AG04450 (cell line): ENCODE measurements at places on chromosomes 11 and 22. TPM values are rescaled to one million over a fixed set of nuclear protein-coding genes. Genes with fewer than 3 reads are reported as not detected.
A peak's percentile ranks its signal among the peaks of the same experiment; 100 is the strongest.

GRCh38 chr22:37739611-37740049 lies 42.8 kb downstream of the TRIOBP start:
- DNase-seq, result no peak

DNA sequence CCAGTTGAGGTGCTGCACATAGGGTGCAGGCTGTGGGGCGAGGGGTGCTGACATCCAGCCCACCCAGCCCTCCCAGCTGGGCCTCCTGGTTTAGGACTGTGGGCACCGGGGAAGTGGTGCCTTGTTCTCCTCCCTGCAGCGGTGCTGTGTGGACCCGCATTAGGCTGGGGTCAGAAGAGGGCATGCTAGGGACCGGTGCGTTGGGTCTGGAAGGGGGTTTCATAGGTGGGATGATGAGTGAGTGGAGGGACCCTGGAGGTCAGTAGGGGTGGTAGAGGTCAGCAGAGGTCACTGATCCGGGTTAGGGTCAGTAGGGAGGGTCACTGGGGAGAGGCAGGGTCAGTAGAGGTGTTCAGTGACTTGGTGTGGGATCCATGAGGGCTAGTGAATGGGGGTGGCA lies 6.7 kb upstream of the MYBPC3 start:
- DNase-seq, result no peak

DNA sequence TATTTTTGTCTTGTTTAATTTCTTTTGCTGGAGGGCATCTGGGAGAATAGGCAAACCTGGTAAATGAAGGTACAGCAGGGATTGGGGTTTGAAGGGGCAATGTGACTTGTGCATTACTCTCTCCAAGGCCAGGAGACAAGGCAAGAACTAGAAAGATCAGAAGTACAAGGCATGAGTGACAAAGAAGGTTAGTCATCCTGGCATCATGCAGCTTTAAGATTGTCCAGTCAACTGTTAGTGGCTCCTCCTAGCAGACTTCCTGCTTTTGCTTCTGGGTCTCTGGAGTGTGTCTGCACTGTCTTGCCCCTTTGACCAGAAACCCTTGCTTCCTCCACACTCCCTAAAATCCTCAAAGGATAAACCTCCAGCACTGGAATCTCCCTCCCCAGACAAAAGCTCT lies 27.2 kb upstream of the GLYATL1 start:
- no peak for DNase-seq

- DNase-seq, result no peak
These were observed 5.5 kb upstream of the FADS3 start for GRCh38 chr11:61896665-61897386.

FGF4 gene
- not detected in 2 replicates for polyA plus RNA-seq

GPR83 gene
- 0.02 and 0.04 TPM in 2 replicates for polyA plus RNA-seq

DNA sequence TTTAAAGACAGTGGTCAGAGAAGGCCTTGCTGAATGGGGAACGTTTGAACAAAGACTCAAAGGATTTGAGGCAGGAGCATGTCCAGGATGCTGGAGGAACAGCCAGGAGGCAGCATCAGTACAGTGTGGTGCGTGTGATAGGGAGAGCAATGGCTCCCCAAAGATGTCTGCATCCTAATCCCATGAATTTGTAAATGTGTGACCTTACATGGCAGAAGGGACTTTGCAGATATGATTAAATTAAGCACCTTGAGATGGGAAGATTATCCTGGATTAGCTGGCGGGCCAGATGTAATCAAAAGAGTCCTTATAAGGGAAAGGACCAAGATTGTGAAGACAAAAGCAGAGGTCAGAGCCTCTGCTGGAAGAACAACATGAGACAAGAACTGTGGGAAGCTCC lies 24.6 kb upstream of the FAT3 start:
- DNase-seq, result no peak

GRCh38 chr22:32618441-32619140 lies 144.0 kb downstream of the FBXO7 start:
- no peak for DNase-seq

GRCh38 chr11:37406651-37407050 lies 808.6 kb upstream of the RAG2 start:
- DNase-seq, result no peak

- DNase-seq, result no peak
These were observed 5.7 kb upstream of the ANO1 start for GRCh38 chr11:70072461-70072860.

DNA sequence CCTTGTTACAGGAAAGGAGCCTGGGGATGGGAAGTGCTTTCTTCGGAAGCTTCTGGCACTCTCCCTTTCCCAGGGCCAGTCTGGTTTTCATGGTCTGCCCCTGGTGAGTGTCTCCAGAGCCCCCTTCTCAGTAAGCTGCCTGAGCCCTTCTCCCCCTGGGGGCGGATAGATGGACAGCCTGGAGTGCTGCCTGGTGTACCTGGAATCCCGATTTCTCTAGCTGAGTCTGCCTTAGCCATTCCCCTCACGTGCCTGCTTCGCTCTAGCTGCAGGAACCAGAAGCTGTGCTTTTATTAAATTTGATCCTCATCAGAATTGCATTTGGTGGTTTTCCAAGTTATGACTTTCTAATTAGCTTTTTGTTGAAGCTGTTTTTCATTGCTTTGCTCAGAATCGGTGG lies 152.9 kb upstream of the NAV2 start:
- DNase-seq, result no peak

DNA sequence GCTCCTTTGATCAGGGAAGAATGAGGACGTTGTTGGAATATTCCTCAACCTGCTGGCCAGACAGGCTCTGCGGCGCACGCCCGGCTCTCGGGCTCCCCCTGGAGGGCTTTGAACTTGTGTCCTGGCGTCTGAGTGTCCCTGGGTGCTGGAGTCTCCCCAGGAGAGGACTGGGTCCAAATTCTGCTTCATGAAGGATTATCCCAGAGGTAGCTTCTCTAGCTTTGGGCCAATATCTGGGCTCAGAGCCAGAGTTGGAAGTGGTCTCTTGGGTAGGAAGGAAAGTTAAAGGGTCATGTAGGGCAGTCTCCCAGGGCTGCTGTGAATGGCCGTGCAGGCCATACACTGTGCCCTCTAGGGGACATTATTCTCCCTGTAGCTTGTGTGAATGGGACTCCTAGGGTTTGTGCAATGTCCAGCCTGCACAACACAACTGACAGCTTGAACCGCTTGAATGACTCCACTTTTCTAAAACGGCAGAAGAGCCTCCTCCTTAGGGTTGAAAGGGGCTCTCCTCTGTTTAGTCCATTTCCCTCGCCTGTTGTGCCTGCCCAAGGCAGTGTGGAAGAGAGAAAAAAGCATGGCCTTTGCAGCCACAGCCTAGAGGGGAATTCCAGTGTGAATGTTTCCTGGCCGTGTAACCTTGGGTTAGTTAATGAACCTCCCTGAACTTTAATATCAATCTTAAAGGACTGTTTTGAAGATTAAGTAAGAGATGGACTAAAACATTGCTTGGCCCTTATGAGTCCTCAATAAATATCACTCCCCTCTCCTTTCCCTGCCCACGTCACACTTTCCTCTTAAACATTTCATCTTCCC lies 111.2 kb upstream of the THY1 start:
- DNase-seq, result peak; percentile 2

DNA sequence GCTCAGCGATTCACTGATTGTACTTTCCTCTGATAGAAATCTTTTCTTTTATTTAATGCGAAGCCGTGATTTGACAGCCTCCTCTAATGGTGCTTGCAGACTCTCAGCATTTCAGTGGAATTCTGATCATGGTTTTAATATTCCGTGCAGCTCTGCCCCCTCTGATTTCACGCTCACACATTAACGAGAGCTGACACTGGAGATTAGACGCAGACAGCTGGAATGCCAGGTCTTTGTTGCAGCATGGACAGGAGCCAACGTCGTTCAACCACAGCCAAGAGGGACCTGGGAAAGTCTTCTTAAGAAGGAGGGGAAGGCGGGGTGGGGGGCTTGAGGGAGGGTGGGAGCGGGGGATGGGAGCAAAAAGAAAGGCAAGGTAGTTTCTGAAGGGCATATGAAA lies 186.4 kb downstream of the BLID start:
- no peak for DNase-seq

DNA sequence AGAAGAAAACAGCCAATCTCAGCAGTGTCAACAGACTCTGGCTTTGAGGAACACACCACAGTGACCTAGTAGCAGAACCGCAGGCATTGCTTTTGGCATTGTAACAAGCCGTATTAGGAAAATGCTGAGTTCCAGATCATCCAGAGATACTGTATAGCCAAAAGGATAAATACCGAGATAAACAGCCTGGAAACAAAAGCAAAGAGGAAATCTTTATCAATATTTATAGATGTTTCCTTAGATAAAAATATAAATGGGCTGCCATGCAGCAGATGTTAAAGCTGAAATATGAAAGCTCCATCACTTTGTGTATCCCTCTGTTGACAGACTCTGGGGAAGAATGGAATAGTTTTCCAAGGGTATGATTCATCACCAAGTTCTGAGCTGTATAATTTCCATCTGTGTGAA lies 98.9 kb upstream of the TP53AIP1 start:
- DNase-seq, result no peak

DNA sequence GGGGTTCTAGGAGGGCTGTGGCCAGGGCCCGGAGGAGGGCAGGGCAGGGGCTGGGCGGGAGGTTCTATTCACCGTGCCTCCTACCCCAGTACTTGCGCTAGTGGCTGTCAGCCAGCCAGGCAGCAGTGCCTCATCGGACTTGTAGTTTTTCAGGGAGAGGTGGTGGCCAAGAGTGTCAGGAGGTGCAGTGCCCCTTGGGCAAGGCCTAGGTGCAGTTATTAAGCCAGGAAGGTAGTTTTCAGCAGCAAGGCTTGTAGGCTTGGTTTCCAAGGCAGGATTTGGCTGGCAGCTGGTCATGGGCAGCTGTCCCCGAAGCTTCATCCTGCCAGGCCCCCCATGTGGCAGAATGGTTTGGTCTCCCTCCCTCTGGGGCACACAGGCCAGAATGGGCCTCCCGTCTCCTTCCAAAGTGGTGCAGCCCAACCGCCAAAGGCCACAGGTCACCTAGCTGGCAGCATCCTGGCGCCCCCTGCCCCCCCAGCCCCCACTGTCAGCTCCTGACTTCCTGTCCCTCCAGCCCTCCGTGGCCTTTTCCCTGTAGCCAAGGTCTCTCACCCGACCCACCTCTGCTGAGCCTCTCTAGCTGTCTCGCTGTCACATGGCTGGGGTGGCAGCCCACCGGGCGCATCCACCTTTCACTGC lies 8.5 kb downstream of the CCDC88B start:
- DNase-seq, result peak; percentile 13

- no peak for DNase-seq
These were observed 8.5 kb upstream of the GRAMD1B start for GRCh38 chr11:123421589-123421988.

DNA sequence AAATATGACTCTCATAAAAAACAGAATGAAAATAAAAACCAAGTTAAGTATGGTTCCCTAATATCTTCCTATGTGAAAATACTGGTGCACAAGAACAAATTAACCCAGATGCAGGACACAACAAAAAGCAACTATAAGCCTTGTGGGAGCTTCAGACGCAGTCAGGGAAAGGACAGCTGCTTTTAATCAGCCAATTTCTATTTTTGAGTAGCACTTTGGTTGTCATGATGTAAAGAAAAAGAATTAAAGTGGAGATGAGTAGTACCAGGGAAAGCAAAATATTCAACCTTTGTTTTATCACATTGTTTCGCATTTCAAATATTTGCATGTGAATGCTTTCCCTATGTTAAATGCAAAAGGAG lies 339.9 kb downstream of the SOX6 start:
- DNase-seq, result no peak

GRCh38 chr11:69193151-69193550 lies 37.4 kb downstream of the SMIM38 start:
- no peak for DNase-seq

DNA sequence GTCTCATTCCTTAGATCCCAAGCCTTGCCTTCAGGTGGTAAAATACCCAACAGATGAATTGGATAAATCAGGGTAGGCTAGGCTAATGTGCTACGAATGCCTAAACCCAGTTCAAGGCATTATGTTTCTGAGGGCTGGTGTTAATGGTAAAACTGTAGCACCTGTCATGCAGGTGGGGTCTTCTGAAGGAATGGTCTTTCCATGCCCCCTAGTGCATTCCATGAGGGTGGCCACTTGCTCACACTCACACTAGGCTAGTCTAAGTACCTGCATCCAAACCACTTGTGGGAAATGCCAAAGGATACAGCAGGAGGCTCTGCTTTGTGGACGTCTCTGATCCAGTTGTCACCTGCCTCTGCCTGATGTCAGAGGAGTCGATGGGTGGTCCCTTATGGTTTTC lies 24.2 kb upstream of the UCP3 start:
- no peak for DNase-seq

DNA sequence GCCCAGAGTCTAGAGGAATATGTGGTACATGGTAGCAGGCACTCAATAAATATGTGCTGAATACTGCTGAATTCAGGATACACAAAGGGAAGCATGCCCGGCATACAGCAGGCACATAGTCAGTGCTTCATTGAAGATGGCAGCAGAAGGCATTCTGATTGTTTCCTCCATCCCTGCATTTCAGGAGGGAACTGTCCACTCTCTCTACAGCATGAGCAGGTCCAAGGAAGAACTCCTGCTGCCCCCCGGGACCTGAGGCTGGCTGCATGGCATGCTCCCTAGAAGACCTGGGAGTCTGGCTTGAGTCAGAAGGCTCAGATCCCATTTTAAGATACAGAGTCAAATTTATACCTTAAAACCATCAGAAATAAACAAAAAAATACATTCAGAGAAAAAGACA lies 319.3 kb upstream of the NARS2 start:
- DNase-seq, result no peak

MTCH2 gene
- 175 and 194 TPM in 2 replicates for polyA plus RNA-seq

PGR gene
- not detected in 2 replicates for polyA plus RNA-seq

SEZ6L gene
- polyA plus RNA-seq, result not detected in 2 replicates

- no peak for DNase-seq
These were observed 93.7 kb downstream of the STIM1 start for GRCh38 chr11:3949125-3949524.

OR5AP2 gene
- not detected in 2 replicates for polyA plus RNA-seq

GRCh38 chr22:44723801-44724200 lies 21.8 kb downstream of the PRR5 start:
- no peak for DNase-seq

ANO3 gene
- 0.02 and 0.06 TPM in 2 replicates for polyA plus RNA-seq

DNA sequence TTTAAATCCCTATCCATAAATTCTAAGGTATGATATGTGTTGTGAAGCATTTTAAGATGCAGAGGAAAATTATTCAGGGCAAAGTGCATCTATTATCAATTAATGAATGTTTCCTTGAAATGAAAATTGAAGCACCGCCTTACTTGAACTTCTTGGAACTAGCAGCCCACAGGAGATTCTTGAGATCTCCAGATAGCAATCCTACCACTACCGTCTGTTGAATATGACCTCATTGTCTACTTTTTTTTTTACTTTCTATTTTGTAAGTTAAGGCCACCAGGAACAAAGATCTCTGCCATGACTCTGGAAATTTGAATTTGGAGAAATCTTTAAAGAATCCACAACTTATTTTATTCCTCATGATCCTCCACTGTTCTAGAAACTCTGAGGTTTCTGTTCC lies 808.7 kb downstream of the KCNA4 start:
- no peak for DNase-seq

GRCh38 chr11:44136176-44136945 lies 40.9 kb downstream of the EXT2 start:
- no peak for DNase-seq

RBMXL2 gene
- not detected in 2 replicates for polyA plus RNA-seq
